ENCODE measurements at places on chromosomes 1 and 21.

GRCh38 chr1:167221126-167221737 is 546 bp downstream of the POU2F1 start:
- no peak for DNase-seq

DNA sequence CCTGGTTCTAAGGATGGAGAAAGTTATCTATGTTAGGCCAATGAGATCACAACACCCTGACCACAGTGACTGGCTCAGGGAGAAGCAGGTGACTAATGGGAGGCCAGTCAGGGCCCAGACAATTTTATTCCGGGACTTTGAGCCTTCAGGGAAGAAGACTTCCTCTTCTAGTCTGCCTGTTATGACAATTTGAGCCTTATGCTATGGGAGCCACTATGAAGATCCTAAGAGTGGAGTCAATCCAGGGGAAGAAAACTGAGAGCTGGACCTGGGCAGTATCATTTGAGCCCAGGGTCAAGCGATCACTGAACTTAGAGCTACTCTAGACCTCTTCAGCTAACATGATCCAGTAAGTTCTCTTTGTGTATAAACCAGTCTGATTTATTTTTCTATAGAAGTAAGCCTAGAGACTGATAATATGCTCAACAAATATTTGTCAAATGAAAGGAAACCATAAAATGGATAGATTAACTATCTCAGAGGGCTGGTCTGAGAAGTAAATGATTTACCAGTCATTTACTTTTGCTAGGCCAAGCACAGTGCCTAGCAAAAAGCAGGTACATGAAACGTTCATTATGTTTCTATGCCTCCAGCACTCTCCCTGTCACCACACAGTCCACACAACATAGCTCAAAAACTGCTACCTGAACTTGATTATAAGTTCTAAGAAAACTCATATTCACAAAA is 4.2 kb upstream of the C1orf141 start:
- DNase-seq: no peak

DNA sequence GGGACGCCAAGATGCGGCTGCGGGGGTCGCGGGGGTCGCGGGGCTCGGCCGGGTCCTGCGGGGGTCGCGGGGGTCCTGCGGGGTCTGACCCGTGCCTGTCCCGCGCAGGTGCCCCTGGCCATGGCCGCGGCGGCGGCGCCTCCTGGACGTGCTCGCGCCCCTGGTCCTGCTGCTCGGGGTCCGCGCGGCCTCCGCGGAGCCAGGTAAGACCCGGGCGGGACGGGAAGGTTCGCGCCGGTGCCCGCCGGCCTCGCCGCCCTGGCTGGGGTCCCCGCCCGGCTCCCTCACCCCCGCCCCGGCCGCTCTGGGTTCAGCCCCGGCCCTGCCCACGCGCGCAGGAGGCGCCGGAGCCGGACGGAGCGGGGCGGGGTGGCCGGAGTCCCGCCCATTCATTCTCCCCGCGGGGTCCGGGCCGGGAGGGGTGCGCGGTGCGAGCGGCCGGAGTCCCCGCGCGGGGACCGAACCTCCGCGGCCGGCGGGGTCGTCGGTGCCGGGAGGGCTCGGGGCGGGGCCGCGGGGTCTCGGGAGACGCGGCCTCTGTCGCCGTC is 380 bp downstream of the COL18A1 start:
- no peak for DNase-seq

GRCh38 chr1:115643666-115644065 is 1.9 kb downstream of the VANGL1 start:
- DNase-seq: no peak

- no peak for DNase-seq
Measured at GRCh38 chr1:203682473-203683383, 56.1 kb downstream of the ATP2B4 start.

DNA sequence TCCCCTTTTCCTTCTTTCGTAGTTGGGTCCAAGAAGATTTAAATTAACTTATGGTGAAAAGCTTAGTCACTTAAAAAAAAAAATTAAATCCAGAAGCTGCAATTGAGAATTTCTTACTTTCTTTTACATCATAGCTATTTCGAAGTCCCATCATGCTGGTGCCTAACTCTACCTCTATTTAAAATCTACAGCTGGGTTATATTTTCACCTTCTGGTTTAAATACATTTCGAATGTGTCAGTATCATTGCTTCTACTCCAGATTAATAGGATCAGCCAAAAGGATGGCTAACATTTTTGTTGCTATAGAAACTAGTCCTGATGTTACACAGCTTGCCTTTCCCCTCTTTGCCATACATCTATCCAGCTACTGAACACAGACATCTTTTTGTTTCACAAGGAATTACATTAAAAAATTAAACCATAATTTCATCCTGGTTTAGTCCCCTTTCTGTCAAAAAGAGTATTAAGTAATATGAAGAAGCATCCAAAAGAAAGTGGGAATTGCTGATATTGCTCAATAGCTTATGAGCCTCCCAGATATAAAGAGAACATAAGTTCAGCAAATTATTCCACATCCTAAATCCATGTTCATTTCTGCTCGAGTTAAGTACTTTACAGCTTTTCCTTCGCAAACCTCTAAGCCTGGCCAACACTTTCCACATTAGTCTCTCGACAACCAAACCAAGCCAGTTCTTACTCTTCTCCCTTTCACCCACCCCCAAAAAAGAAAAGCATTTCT is 396.7 kb upstream of the DAB1 start:
- DNase-seq: no peak

GRCh38 chr1:108556499-108556898 is 3.4 kb upstream of the EEIG2 start:
- DNase-seq: no peak

DNA sequence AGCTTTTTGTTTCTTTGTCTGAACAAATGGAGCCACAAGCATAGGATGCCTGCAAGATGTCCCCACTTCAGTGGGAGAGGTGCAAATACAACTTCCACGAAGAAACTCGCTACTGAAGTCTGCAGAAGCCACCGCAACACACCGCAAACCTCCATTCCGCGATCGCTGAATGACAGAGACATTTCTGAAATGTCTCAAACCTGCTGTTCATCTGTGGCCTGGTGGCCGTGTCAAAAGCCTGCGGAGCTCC is 1.0 kb downstream of the TP53BP2 start:
- DNase-seq: no peak

DNA sequence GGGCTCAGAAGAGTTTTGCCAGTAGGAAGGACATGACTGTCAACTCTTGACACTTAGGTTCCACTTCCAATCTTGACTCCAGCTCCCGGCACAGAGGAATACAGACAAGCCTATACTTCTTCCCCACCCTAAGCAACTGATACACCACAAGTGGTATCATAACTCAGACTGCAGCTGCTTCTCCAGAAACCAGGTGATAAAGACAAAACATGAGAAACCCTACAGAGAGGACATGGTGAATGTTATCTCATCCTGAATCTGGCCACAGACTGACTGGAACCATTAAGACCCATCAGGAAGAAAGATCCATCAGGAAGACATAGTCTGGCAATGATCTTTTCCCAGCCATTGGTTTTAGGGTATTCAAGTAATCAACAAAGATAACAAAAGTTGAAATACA is 13.8 kb downstream of the PAXBP1 start:
- DNase-seq: no peak

- no peak for DNase-seq
Measured at GRCh38 chr1:201585093-201585483, 46.2 kb downstream of the NAV1 start.

DNA sequence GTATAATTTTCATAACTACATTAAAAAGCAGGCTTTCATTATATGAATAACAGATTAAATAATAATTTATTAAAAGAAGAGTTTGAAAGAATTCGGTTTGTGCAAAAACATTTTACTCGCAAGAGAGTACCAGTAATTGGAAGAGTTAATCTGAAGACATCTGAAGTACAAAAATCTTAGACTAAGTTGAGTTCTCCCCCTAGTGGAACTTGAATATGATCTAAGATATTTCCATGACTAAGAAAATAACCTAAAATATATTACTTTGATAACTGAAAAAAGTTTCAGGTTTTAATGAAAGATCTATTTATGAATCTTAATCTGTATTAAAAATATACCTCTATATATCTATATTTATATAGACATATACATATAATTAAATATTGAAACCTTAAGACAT is 112.5 kb upstream of the GFI1 start:
- DNase-seq: no peak

- no peak for DNase-seq
Measured at GRCh38 chr1:113684153-113684541, 75.1 kb downstream of the PHTF1 start.

DNA sequence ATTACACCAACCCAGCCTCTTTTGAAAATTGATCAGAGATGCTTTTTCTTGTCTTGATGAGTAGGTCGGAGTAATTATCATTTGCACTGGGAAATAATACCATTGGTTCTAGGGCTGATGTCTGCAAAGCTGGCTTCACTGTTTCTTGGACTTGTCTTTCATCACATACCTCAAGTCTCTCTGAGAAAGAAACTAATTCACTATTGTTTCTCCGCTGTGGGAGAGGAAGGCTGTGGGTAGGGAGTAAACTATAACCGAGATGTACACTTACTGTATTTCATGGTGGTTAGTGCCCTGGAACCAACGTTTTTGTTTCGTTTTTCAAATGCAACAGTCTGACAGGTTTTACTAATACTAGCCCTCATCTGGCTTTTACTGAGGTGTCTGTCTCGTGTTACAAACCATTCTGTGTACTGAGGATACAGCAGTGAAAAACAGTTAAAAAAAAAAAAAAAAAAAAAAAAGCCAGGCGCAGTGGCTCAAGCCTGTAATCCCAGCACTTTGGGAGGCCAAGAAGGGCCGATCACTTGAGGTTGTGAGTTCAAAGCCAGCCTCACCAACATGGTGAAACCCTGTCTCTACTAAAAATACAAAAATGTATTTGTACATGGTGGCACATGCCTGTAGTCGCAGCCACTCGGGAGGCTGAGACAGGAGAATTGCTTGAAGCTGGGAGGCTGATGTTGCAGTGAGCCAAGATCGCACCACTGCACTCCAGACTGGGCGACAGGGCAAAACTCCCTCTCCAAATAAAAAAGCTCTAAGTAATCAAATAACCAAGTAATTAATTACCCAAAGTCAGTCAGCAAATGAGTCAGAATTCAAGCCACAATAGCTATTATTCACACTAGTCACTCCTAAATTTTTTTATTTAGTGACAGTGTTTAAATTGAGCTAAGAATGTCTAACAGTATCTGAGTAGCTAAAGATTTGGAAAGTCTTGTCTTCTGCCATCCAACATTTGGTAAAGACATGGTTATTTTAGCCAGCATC is 23.3 kb downstream of the TOMM20 start:
- DNase-seq: no peak

DNA sequence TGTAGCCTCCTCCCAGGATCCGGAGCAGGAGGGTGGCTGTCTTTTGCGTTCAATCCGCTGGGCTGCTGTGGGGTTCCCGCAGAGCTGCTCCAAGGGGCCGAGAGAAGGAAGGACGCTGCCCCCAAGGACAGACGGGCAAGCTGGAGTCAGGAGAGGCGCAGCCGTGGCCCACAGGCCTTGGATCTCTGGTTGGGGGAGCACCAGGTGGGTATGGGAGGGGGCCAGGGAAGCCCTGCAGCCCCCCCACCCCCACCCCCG is 15.9 kb upstream of the SKI start:
- DNase-seq: no peak

DNA sequence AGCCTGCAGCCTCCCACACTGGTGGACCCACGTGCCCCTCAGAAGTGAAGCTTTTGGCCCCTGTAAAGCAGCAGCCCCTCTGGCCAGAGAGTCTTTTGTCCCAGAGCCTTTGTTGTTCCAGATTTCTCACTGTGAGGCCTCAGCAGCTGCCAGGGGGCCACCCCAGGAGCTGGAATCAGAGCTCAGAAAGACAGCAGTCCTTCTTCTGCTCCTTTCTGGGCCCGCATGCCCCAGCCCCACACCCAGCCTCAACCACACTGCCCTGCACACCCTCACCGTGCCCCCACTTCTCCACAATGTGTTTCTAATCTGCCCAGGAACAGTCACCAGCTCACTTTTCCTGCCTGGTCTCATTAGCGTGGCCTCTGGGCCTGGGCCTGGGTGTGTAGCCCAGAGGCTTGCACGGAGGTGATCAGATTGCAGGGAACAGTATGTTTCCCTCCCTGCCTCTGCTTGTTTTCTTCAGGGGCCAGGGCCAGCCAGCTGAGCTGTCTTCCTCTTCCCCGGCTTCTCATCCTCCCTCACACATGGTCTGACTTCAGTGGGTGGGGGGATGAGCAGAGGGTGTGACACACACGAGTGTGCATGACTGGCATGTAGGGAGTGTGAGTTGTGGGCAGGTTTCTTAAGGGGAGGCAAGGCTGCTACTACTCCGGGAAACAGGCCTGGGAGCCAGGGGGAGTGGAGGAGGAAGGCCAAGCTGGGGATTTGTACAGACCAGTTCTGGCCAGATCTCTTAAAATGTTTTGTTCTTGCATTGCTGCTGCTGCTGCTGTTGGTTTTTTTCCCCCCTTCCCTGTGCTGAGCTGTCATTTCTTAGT is 82.5 kb upstream of the ZNF648 start:
- peak; percentile 81 for DNase-seq

DNA sequence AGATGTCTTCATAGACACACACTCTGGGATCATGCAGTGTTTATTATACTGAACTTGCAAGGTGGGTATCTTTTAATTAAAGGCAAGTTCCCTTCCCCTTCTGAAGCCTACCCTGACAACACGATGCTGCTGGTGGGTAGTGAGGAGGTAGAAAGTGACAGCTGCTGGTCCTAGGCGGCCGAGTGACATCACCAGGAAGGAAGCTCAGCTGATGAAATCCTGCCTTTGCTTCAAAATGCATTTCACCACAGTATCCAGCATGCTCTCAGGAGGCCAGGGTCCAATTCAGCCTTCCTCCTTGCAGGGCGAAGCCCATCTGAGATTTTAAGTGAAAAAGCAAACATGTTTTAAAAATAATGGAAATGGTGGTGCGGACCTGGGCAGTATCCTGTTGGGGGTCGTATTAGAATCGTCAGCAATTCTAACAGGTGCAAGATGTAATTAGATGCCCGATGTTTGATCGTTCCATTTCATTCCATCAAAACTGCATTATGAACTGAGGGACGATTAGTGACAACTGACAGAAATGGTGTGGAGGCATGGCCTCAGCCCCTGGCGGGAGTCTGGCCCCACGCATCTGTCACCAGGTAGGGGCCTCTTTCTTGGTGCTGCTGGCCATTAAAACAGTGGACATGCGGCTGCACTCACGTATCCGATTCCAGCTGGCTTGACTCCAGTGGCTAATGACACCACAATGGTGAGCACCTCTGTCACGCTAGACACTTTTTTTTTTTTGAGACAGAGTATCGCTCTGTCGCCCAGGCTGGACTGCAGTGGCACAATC is 324.8 kb upstream of the C1orf174 start:
- no peak for DNase-seq

- DNase-seq: no peak
Measured at GRCh38 chr1:230335861-230336522, 90.1 kb downstream of the PGBD5 start.

- DNase-seq: no peak
Measured at GRCh38 chr1:14982029-14982428, 171.5 kb upstream of the TMEM51 start.

DNA sequence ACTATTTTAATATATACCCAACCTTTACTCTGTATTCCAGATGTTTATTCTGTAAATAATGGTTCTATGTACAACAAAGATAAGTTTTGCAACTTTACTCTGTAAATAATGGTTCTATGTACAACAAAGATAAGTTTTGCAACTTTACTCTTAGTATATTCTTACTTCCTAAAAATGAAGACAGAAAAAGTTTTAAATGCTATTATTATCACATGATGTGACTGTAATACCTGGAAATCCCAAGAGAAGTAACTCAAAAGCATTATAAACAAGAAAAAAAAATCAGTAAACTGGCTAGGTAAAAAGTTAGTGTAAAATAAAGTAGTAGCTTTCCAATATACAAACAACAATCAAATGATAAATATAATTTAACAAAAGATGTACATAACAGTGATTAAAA is 18.5 kb upstream of the EXO1 start:
- DNase-seq: no peak

- no peak for DNase-seq
Measured at GRCh38 chr1:162835157-162835899, 25.6 kb downstream of the CCDC190 start.

- no peak for DNase-seq
Measured at GRCh38 chr1:18536356-18536755, 55.6 kb downstream of the KLHDC7A start.

All from CMK (cell line).